GM19239 (cell line): ENCODE measurements at places on chromosomes 7 and 10.

DNA sequence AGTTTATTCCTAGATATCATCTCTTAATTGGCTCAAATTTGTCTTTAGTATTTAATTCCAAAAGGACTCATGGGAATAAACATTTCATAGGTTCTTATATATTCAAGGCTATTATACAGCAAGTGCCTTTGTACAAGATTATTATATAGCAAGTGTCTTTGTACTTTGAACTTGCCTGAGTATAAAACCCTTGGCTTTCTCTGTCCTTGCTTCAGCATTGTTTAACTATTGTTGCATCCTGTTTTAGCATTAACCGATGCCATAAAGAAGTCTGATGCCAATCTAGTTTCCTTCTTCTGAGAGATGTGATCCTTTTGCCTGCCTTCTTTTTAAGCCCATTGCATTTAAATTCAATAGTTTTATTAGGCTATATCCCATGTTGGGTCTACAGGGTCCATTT, 270.0 kb downstream of the NEBL start:
- no peak for DNase-seq

DNA sequence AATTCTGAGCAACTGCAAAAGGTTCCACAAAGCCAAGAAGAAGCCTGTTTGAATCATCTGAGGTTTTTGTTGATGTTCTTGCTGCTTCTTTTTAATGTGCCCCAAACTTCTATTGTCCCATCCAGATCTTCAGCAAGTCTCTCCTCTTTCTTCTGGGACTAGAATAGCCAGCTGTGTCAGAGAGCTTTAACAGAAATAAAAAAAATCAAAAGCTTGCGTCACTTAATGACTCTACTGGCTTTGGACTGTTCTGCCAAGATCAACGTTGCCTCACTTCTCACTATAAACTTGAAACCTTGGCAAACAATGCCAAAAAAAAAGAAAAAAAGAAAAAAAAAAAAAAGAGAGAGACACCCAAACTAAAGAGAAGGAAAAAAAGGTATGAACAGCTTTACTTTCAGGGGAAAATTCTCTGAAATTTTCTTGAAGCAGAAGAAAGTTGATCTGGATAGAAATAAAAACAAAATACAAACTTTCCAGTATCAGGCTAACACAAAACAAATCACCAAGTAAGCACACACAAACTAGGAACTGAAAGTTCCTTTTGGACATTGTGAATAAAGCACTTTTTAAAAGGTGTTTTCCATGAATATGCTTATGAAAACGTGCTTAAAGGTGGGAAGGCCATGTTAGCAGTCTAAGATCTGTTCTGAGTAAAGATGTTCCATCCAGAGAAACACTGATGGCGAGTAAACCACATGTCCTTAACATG, 14.8 kb downstream of the USP54 start:
- no peak for DNase-seq

GRCh38 chr10:20185116-20185515, 368.9 kb downstream of the PLXDC2 start:
- no peak for DNase-seq

DNA sequence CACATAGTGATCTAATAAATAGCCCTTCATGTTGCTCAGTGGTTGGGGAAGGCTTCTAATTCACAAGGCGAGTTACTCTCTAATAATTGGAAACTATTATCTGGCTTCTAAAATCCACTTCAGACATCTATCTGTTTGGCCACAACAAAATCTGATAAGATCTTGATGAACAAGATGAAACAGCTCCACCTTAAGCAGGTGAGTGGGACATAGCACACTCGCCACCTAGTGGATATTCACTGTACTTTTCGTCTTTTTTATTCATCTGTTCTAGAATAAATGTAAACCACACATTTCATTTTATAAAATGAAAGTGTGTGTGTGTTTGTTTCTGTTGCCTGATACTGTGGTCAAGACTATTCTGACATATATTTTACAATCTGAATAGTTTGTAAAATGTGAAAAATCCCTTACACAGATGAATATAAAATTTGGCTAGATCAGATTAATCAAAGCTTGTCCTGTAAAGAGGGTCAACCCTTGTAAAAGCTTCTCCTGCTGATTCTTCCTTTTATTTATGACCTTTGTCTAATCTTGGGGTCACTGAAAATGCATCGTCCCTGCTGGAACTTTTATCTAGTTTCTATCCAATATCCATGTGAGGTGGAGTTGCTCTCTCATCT, 26.5 kb upstream of the CNTNAP2 start:
- peak; percentile 8 for DNase-seq
